ENCODE measurements at places on chromosomes 11 and 22.

- peak; percentile 98 for DNase-seq
These were observed 24.8 kb upstream of the ADORA2A start for GRCh38 chr22:24402460-24403192.

DNA sequence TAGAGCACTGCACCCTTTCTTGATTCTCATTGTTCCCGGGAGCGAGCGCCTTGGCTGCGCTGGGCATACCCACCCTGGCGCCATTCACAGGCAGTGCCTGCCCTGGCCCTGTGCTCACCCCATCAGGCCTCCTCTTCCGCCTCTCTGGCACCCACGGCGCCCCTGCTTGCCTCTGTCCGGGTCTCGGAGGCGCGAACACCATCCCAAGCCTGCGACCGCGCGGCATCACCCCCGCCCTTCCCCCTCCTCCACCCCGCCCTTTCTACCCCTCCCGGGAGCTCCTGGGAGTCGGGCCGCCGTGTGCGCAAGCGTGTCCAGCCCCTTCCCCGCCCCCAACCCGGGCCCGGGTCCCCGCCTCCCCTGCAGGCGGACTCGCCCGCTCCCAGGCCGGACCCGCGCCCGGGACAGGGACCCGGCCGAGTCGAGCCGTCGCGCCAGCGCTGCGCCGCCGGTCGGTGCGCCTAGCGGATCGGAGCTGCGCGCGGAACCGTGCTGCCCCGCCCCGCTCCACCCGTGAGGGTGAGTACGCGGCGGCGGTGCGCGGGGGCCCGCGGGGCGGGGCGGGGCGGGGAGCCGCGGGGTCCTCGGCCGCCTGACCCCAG, at the start of gene ST3GAL4:
Gene ST3GAL4, plus strand, starts transcription at position 363 of the 602 bp plus-strand sequence. CDS start 50,470 bp downstream, outside the sequence.
- DNase-seq: peak; percentile 97

GRCh38 chr22:40534379-40535188, 101.9 kb downstream of the MRTFA start:
- DNase-seq: peak; percentile 91

GRCh38 chr22:47678048-47678447, 915.6 kb downstream of the TBC1D22A start:
- no peak for DNase-seq

GRCh38 chr22:26581633-26582168, 8.2 kb downstream of the TPST2 start:
- no peak for DNase-seq

- DNase-seq: no peak
These were observed 31.6 kb downstream of the OR10A6 start for GRCh38 chr11:7899418-7899817.

- peak; percentile 17 for DNase-seq
These were observed 215.4 kb downstream of the METTL15 start for GRCh38 chr11:28323621-28324020.

DNA sequence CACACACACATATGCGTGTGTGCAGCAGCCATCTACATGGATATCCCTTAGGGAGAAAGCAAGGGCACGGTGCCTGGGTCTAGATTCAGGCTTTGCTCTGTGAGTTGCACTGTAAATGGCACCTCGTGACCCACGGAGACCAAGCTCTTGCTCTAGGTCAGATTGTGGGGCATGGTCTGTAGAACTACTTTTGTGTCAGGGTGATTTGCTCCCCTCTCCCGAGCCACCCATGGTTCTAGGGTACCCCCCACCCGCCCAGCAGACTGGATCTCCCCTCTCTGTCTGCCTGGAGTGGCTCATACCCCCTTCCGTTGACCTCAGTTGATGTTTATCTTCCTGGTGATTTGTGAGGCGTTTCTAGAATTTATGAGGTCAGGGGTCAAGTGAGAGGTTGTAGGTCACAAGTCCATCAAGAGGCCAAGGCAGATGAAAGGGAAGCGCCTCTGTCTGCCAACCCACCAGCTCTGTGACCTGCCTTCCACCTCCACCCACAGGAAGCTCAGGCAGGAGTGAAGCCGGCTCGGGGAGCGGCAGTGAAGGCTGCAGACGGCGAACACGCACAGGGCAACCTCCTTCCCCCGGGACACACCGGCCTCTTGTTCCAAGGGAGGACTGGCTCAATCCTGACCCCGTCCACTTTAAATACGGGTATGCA, 76.2 kb upstream of the TTLL12 start:
- DNase-seq: no peak

- no peak for DNase-seq
These were observed 736.0 kb upstream of the LRRC4C start for GRCh38 chr11:42195289-42196013.

- peak; percentile 88 for DNase-seq
These were observed 6.1 kb downstream of the ARHGAP8 start for GRCh38 chr22:44758344-44758973.

GRCh38 chr11:6737872-6738466, 33.8 kb downstream of the OR2AG2 start:
- DNase-seq: peak; percentile 79

DNA sequence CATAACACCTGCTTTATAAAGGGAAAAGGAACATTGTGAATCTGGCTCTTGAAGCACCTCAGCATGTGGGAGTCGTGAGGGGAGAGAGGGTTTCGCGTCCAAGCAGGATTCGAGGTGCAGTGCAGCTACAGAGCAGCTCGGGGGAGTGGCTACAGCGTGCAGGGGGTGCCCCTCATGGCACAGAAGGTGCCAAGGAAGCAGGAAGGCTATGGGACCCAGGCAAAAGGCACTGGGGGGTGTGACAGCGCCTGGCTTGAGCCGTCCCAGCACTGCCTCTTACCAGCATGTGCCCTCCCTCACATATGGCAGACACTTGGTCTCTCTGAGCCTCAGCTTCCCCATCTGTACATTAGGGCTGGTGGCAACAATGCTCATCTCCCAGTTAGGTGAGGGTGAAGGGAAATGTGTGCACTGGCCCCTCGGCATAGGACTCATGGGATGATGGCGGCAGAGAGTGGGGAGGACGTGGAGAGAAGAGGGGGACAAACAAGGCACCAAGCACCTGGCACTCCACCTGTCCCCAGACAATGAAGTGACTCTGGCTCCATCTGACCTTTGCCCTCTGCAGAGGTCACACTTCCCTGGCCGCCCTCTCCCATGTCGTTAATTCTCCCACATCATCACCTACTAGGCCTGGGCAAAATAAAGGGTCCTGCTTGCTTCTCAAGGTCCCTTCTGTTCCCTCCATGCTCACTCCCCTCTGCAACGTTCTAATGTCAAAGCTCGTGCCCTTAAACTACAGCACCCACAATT, 10.4 kb downstream of the TNKS1BP1 start:
- peak; percentile 60 for DNase-seq

- no peak for DNase-seq
These were observed 10.0 kb upstream of the RAB1B start for GRCh38 chr11:66258473-66258893.

- peak; percentile 47 for DNase-seq
These were observed 108.2 kb downstream of the PAX6 start for GRCh38 chr11:31702966-31703365.

DNA sequence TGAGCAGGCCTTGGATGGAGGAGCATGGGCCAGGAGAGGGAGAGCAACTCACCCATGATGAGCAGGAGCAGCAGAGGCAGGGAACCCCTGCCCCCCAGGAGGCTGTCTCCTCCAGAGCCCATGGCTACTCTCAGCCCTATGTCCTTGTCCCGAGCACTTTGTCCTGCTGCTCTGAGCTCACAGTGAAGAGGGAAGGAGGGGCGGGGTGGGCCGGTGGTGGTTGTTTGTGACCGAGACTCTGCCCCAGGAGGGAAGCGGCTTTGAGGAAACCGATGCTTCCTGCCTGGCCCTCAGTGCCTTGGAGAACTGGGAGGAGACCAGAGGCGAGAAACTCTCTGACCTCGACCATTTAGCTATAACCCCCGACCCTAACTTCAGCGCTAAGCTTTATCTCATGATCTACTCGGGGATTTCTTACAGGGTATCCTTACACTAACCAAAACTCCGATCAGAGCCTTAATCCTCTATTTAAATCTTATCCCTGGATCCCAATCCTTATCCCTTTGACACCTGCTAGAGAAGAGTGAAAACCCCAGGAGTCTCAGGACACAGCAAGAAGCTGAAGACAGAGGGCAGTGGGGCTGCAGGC, at the start of gene ROBO4:
Gene ROBO4, minus strand, starts transcription at position 192 of the 589 bp plus-strand sequence. Its CDS starts 70 bp downstream, at position 122.
- peak; percentile 79 for DNase-seq

- peak; percentile 86 for DNase-seq
These were observed 29.9 kb downstream of the LRFN4 start for GRCh38 chr11:66886671-66887221.

All from osteoblast (primary cell).